RWPE2 (cell line): ENCODE measurements at places on chromosomes 1 and 21.

DNA sequence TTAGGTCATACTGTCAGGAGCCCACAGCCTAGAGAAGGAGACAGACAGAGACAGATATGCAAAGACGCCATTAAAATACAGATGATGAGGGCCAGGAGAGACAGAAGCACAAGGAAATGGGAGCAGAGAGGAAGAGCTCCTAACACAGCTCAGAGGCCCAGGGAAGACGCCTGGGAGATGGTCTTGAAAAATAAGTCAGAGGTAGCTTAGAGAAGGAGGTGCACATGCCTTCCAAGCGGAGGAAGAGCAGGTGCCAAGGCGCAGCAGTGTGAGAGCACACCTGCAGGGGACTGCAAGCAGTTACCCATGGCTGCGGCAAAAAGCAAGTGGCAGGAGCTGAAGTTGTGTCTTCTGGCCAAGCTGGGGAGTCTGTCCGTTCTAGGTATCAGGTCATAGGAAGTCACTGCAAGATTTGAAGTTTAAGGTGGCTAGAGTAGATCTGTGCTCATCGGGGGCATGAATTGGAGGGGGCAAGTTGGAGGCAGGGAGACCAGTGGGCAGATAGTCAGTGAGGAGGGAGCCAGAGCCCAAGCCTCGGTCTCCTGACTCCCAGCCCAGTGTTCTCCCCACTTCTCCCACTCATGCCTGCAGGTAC lies 1.3 kb upstream of the TRABD2B start:
- DNase-seq, result no peak
- H3K27ac ChIP-seq, result no peak overlapping the region
- no peaks in the 10 kb centered on the region for H3K36me3 ChIP-seq
- H3K27me3 ChIP-seq, result peaks cover 8% of the 10 kb centered on the region

- H3K27ac ChIP-seq, result no peak overlapping the region
- no peaks in the 10 kb centered on the region for H3K36me3 ChIP-seq
- H3K27me3 ChIP-seq, result no peaks in the 10 kb centered on the region
- no peak overlapping the region for H3K4me3 ChIP-seq
Observed at GRCh38 chr1:116855773-116856201, 53.9 kb upstream of the PTGFRN start.

- H3K4me1 ChIP-seq, result peaks cover 18% of the 10 kb centered on the region
- H3K27ac ChIP-seq, result peak overlapping the region; percentile 67
- no peak overlapping the region for H3K4me3 ChIP-seq
- no peak for DNase-seq
- no peaks in the 10 kb centered on the region for H3K36me3 ChIP-seq
Observed at GRCh38 chr1:192485692-192486436, 89.7 kb upstream of the RGS1 start.

- no peaks in the 10 kb centered on the region for H3K4me1 ChIP-seq
- DNase-seq, result no peak
- H3K4me3 ChIP-seq, result no peak overlapping the region
- peaks cover 38% of the 10 kb centered on the region for H3K36me3 ChIP-seq
Observed at GRCh38 chr21:46391773-46392172, 66.9 kb upstream of the DIP2A start.

GRCh38 chr1:45010855-45011811 lies at the start of gene HECTD3:
TSS of gene HECTD3 (minus strand) at chr1:45011324. CDS start at chr1:45011257, 67 bp downstream.
- H3K27ac ChIP-seq, result peak within 1 kb of the TSS; percentile 65
- H3K27me3 ChIP-seq, result no peaks in the 10 kb centered on the region
- peaks cover 4% of the 10 kb centered on the region for H3K4me1 ChIP-seq
- peak; percentile 82 for DNase-seq

DNA sequence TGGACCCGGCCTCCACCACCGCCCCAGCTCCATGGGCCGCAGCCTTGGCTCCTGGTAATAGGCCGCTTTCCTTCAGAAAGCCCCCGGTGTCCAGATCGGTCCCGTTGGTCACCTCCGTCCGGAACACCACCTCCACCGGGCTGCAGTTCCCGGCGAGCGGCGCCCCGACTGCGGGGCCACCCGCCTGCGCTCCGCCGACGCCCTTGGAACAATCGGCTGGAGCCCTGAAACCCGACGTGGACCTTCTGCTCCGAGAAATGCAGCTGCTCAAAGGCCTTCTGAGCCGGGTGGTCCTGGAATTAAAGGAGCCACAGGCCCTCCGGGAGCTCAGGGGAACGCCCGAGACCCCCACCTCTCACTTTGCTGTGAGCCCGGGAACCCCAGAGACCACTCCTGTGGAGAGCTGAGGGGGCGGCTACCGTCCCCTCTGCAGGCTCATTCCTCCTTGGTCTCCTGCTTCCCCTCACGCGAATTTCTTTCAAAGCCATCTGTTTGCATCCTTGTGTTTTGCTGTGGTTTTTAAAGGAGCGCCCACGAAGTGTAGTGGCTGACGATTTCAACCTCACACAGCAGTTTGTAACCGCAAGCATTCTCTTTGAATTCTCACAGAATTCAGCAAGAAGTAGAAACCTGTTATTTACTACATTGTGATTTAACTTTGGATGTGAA lies 6.0 kb downstream of the FCRLB start:
- peaks cover 20% of the 10 kb centered on the region for H3K4me1 ChIP-seq
- no peaks in the 10 kb centered on the region for H3K27me3 ChIP-seq
- H3K27ac ChIP-seq, result peak overlapping the region; percentile 92
